ENCODE measurements at places on chromosomes 4 and X.

DNA sequence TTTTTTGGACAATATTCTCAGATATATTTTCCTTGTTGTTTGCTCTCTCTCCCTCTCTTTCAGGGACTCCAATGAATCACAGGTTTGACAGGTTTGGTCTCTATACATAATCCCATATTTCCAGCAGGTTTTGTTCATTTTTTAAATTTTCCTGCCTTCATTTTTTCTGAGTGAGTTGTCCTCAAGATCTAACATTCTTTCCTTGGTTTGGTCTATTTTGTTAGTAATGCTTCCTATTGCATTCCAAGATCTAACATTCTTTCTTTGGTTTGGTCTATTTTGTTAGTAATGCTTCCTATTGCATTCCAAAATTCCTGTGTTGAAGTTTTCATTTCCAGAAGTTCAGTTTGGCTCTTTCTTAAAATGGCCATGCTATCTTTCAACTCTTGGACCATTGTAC lies 45.3 kb upstream of the ZMAT1 start:
- no peak for DNase-seq

GRCh38 chr4:84958434-84958833 lies 8.1 kb downstream of the WDFY3 start:
- DNase-seq: no peak

DNA sequence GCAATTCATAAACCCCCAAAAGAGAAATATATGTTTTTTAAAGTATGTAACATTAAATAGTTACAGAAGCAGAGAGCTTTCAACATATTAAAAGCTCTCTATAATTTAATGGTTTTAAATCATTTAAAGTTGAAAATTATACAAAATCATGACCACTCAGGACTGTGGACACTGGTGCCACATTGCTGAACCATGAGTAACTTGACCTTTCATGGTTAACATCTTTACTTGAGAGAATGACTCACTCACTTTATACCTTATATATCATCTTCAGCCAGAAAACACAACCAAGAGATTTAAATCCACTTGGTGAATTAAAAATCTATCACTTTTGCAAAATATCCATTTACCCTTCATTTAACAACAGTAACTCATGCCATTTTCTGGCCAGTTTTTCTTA lies 584.3 kb upstream of the SMIM31 start:
- DNase-seq: no peak

GRCh38 chrX:123170546-123170945 lies 13.5 kb upstream of the GRIA3 start:
- DNase-seq: no peak

DNA sequence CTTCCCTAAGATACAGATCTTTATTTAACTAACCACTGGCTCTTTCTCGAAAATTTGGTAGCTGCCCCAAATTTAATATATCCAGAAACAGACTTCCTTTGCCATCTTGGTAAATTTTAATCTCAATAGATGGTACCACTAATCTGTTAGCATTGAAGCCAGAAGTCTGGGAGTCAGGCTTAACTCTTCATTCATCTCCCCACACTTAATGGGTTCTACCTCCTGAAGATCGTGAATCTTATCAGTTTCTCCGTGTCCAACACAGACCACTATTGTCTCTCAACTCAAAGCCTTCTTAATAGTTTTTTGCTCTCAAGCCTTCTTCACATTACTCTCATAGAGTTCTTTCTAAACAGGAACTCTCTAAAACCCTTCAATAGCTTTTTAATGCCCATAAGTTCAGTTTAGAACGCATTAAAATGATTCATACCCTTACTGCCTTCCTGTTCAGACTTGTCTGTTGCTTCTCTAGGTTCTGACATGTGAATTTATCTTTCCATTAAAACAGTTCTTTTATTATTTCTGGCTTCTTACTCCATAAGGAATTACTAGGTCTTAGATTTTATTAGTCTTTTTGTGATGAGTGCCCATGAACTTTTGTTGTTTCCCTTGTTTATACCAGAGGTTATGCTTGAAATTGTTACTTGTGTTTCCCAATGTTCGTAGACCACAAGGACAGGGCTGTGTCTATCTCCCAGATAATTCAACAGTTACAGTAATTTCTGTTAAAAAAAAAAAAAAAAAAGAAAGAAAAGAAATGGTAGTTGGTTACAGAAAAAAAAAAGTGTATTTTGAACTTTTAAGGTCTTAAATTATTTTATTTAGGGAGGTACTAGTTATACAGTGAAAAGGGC lies 54.7 kb downstream of the SMARCAD1 start:
- no peak for DNase-seq

DNA sequence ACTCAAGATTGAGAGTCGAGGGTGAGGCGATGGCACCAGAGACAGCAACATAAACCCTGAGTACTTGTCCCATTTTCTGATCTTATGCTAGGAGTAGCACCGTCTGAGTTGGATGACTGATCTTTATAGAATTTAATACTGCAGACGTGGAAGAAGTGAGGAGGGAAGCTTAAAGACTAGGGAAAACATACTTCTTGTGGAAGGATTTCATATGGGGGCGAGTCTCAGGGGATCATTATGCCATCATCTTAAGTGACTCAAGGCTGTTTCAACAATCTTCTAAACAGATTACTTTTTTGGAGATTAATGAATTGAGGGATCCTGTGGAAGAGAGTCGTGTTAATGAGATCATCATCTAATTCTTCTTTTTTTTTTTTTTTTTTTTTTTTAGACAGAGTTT lies 17.2 kb upstream of the FAT1 start:
- no peak for DNase-seq

DNA sequence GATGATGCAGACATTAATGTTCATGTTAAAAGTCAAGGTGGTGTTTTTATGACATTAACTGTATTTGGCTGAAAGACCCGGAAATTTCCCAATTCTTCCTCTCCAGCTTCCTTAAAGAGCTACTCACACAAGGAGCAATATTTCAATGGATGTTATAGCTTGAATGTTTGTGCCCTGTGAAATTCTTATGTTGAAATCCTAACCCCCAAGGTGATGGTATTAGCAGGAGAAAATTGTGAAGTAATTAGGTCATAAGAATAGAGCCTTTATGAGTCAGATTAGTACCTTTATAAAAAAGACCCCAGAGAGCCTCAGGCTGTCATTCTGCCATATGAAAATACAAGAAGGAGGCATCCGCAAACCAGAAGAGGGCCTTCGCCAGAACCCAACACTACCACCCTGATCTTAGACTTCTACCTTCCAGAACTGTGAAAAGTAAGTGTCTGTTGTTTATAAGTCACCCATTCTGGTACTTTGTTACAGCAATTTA lies 3.6 kb downstream of the TLR1 start:
- DNase-seq: no peak

DNA sequence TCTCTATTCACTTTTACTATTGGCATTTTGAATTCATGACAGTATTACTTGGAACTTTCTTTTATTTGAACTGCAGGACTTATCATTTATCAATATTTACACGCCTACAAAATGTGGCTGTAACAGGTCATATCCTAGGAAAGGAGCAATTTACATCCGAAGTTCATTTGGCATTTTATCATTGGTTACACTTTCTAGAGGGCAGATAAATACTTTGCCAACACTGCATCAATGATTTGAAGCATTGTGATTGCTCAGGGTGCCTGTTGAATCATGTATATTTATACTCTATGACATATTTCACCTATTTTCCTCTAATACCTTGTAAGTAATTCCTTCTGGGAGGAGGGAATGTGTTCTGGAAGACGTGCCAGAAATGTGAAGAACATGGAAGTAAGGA lies 136.7 kb downstream of the MID1IP1 start:
- no peak for DNase-seq

DNA sequence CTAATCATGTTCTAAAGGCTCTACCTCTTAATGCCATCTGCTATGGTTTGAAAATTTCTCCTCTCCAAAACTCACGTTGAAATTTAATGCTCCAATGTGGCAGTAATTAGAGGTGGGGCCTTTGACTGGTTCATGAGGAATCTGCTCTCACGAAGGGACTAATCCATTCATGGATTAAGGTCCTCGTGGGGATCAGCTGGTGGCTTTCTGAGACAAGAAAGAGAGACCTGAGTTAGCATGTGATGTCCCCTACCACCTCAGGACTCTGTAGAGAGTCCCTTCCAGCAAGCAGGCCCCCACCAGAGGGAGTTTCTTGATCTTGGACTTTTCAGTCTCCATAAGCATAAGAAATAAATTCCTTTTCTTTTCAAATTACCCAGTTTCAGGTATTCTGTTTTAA lies 65.3 kb downstream of the WDFY3 start:
- no peak for DNase-seq
